NCI-H2081 treated with DMSO at 0.1 percent for 48 hours (cell line): ENCODE measurements at places on chromosomes 3 and 15.

GRCh38 chr3:59072681-59073080, 22.9 kb upstream of the CFAP20DC start:
- DNase-seq, result no peak

GRCh38 chr3:123111640-123112039, 44.8 kb downstream of the PDIA5 start:
- DNase-seq, result no peak

- no peak for DNase-seq
Measured at GRCh38 chr3:157387708-157388435, 48.8 kb upstream of the PTX3 start.

- no peak for DNase-seq
Measured at GRCh38 chr3:191254098-191254873, 55.2 kb downstream of the OSTN start.

DNA sequence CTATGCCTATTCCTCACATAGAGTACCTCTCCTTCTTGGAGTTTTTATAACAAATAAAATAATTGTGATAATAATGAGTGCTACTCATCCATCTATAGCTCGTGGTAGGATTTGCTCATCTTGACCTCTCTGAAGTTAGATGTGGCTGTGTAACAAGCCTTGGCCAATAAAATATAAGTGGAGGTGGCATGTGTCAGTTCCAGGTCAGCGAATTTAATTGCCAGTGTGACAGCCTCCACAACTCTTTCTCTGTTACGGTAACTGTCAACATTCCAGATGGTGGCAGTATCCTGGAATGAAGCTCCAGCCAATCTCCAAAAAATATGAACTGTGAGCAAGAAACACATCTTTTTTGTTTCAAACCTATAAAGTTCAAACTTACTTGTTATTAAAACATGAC, 13.8 kb downstream of the CLRN1 start:
- DNase-seq, result no peak

- DNase-seq, result no peak
Measured at GRCh38 chr15:61155741-61156700, 73.1 kb downstream of the RORA start.

DNA sequence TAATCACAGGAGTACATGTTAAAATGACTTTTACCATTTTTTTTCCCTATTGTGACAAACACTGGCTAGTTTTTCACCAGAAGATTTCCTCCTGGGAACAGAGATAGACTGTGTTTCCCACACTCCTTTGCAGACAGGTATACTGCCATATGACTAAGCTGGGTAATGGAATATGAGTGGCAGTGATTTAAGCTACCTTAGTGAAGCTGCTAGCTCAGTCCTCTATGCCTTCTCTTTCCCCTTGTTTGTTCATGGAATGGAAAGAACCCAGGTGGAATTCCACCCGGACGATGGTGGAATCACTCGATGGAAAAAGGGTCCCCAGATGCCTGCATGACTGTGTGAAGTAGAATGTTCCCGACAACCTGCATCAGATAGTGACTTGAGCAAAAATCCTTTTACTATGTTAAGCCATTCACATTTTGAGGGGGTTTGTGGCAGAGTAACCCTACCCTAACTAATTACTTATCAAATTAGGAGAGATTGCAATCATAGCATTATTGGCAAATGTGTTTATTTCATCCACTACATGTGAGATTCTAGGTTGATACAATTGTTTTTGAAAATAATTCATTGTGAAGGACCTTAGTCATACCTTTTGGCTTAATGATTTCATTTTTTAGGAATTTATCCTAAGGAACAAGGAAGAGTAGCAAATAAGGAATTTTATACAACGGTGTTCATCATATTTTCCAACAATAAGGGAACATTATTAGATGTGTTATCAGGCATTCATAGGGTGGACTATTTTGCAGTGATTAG, 16.5 kb downstream of the THSD4 start:
- DNase-seq, result no peak

DNA sequence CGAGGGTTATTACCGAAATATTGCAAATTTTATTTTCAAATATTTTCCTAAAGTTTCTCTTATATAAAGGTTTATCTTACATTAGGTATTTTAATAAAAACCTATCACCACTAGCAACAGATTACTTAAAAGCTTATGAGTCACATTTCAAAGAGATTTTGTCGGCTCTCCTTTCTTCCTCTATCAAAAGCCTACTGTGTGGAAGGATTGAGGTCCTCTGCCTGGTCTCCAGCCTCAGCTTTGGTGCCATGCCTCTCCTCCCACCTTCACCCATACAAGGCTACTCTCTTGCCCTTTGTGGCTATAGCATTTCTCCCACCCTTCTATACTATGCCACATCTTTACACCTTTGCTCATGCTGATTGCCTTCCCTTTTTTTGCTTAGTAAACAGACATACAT, 199.3 kb downstream of the TNIK start:
- DNase-seq, result no peak

GRCh38 chr3:156837115-156837514, 11.0 kb downstream of the LEKR1 start:
- DNase-seq, result no peak

DNA sequence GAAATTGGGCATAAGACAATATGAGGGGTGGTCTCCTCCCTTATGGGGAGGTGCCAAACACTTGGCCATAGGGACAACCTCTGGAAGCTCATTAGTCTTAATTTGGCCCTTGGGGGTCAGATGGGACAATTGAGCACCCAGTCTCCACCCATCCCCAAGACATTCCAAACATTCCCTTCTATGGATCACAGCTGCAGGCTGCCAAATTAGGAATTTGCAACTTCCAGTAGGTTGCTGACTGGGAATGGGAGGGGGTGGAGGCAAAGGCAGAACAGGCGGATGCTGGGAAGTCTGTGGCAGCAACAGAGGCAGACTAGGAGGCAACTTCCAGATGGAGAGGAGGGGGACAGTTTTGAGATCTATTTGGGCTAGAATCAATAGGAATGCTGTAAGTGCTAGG, 1.4 kb upstream of the PDHB start:
- DNase-seq, result no peak

DNA sequence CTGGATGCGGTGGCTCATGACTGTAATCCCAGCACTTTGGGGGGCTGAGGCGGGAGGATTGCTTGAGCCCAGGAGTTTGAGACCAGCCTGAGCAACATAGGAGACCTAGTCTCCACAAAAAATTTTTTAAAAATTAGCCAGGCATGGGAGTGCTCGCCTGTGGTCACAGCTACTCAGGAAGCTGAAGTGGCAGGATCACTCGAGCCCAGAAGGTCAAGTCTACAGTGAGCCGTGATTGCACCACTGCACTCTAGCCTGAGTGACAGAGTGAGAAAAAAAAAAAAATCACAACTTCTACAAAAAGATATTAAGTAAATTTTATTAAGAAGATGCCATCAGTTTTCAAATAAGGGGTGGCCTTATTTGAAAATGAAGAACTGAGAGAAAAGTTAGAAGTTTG, 11.9 kb upstream of the PLA2G4D start:
- no peak for DNase-seq

- DNase-seq, result no peak
Measured at GRCh38 chr3:102200560-102200959, 234.3 kb upstream of the ZPLD1 start.

GRCh38 chr15:35746121-35746520, 200.2 kb upstream of the DPH6 start:
- DNase-seq, result no peak

GRCh38 chr15:65762914-65763787, 28.9 kb downstream of the DENND4A start:
- no peak for DNase-seq

DNA sequence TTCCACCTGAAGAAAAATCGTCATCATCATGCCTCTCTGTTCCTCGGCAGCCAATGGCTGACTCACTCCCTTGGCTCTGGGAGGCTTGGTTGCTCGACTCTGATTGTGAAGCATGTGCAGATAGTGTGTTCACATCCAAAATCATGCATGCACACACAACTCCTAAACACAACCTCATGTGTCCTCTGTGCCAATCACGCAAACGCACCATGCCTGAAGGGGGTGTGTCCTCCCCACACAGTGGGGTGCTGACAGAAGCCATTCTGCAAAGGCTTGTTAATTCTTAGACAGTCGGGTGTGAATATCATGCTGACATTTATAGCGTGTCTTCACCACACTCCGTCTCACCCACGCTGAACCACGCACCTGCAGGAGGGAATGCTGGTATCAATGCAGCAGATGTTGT, 11.4 kb upstream of the CCDC174 start:
- no peak for DNase-seq
